ENCODE measurements at places on chromosomes 16 and 17. TPM values are rescaled to one million over a fixed set of nuclear protein-coding genes. Genes with fewer than 3 reads are reported as not detected.

DNA sequence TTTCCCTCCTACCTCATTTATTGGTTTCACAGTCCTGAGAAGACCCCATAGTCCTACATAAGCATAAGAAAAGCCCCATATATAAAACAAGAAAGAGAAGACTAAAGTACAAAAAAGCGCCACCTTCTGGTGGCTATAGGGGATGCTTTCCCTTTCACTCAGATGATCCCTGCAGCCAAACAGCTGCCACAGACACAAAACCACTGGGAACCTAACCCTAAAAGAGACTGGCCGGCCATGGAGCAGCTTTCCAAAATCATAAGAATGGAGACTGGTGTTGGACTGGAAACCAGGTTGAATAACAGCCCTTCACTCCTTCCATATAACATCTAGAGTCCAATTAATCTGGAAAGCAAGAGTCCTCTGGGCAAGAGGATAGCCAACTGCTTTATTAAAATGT, 11.4 kb downstream of the DYNC1LI2 start:
- peaks cover 47% of the 10 kb centered on the region for H3K4me1 ChIP-seq
- H3K27ac ChIP-seq = peak overlapping the region; percentile 81
- no peaks in the 10 kb centered on the region for H3K27me3 ChIP-seq
- no peak for DNase-seq
- H3K36me3 ChIP-seq = peaks cover 94% of the 10 kb centered on the region

GRCh38 chr16:65888201-65888600, 478.3 kb upstream of the CDH5 start:
- H3K27me3 ChIP-seq = no peaks in the 10 kb centered on the region
- no peak overlapping the region for H3K4me3 ChIP-seq
- no peak overlapping the region for H3K27ac ChIP-seq
- no peaks in the 10 kb centered on the region for H3K4me1 ChIP-seq
- H3K36me3 ChIP-seq = no peaks in the 10 kb centered on the region
- no peak for DNase-seq

DNA sequence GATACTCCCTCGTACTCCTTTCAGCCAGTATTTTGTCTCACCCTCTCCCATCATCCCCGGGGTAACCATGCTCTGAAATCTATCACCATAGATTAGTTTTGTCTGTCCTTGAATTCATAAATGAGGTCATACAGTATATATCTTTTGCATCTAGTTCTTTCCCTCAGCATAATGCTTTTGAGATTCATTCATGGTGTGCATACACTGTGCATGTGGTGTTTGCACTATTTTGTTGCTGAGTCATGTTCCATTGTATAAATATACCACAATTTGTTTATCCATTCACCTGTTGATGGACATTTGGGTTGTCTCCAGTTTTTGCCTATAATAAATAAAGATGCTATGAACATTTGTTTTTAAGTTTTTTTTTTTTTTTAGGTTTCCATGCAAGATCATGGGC, 34.2 kb upstream of the NLRP1 start:
- no peak for DNase-seq
- no peak overlapping the region for H3K4me3 ChIP-seq
- no peaks in the 10 kb centered on the region for H3K4me1 ChIP-seq
- peaks cover 34% of the 10 kb centered on the region for H3K27me3 ChIP-seq
- no peaks in the 10 kb centered on the region for H3K36me3 ChIP-seq

GRCh38 chr16:56480776-56481467, 29.6 kb downstream of the OGFOD1 start:
- no peak overlapping the region for H3K27ac ChIP-seq
- peaks cover 93% of the 10 kb centered on the region for H3K36me3 ChIP-seq
- no peak for DNase-seq
- H3K4me1 ChIP-seq = no peaks in the 10 kb centered on the region
- no peaks in the 10 kb centered on the region for H3K27me3 ChIP-seq

DNA sequence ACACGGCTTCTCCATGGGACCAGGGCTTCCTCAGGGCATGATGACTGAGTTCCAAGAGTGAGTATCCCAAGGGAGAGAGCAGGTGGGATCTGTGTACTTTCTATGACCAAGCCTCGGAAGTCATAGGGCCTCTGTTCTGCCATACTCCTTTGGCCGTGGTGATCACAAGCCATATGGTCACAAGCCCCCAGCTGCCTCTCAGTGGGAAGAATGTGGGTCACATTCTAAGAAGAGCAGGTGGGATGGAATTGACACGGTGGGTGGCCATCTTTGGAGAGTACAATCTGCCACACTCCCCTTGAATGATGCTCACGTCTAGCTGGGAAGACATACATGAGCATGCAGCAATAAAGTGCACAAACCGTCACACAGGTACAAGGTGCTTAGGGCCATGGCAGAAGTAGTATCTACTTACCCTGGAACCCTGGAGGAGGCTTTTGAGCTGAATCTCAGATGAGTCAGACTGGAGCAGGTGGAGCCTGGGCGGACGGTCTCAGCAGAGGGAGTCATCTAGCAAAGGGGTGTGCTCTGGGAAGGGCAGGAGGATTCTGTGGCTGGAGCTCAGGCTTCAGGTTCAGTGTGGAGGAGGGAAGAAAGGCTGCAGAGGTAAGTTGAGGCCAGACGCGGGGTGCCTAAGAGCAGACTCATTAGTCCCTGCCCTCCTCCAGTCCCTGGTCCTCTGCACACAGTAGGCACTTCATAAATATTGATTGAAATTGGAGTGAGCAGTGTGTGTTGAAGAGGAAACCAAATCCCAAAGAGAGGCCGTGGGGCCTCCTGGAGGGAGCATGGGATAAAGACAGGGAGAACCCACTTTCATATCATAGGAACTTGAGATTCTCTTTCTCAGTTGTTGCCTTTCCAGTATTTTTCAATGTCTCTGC, 26.6 kb downstream of the GOSR2 start:
- peaks cover 2% of the 10 kb centered on the region for H3K4me1 ChIP-seq
- peaks cover 7% of the 10 kb centered on the region for H3K36me3 ChIP-seq
- H3K27me3 ChIP-seq = no peaks in the 10 kb centered on the region
- no peak overlapping the region for H3K4me3 ChIP-seq
- no peak overlapping the region for H3K27ac ChIP-seq
- DNase-seq = no peak

DNA sequence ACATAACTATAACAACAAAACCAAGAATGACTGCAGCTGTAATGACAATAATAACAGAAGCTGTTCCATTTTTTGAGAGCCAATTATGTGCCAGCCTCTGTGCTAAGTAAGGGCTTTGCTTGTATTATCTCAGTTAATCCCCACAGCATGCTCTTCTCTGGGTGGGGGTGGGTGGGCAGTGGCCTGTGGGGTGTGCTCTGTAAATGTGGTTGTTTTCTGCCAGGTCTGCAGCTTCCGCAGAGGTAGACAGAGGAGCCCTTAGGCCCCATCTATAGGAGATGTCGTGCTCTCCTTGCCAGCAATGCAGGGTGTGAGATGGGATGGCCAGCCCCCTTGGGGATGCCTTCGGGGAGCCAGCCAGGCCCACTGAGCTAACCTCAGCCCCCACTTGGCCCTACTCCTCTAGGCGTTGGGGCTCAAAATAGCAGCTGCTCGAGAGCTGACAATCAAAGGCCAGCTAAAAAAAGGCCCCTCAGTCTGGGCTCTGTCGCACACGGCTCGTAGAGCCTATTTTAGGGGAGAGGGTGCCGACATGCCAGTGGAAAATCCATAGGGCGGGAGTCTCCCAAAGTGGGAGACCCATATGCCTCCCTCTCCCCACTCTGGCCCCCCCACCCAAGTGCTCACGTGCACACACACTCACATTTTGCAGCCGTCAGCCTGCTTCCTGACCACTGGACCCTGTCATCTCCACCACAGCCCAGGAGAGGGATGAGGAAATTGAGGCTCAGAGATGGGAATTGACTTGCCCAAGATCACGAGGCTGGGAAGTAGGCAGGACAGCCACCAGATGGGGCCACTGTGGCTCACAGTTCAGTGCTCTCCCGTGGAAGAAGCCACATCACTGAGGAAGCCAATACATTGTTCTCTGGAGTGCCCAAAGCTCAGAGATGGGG, 15.8 kb downstream of the CDH16 start:
- peaks cover 58% of the 10 kb centered on the region for H3K4me1 ChIP-seq
- no peaks in the 10 kb centered on the region for H3K27me3 ChIP-seq
- H3K4me3 ChIP-seq = no peak overlapping the region
- no peaks in the 10 kb centered on the region for H3K36me3 ChIP-seq
- H3K27ac ChIP-seq = no peak overlapping the region

- H3K4me1 ChIP-seq = peaks cover 19% of the 10 kb centered on the region
- DNase-seq = no peak
- no peaks in the 10 kb centered on the region for H3K27me3 ChIP-seq
- H3K36me3 ChIP-seq = no peaks in the 10 kb centered on the region
- no peak overlapping the region for H3K4me3 ChIP-seq
Measured at GRCh38 chr17:57368637-57369336, 112.5 kb downstream of the MSI2 start.

The KRT23 gene
- 1.9 TPM for total RNA-seq

The KRTAP4-9 gene
- not detected for total RNA-seq

Data from lower lobe of right lung (tissue), 2 donors.